Fibroblast of lung (primary cell): ENCODE measurements at places on chromosomes 6 and 20. TPM values are rescaled to one million over a fixed set of nuclear protein-coding genes. Genes with fewer than 3 reads are reported as not detected.

DNA sequence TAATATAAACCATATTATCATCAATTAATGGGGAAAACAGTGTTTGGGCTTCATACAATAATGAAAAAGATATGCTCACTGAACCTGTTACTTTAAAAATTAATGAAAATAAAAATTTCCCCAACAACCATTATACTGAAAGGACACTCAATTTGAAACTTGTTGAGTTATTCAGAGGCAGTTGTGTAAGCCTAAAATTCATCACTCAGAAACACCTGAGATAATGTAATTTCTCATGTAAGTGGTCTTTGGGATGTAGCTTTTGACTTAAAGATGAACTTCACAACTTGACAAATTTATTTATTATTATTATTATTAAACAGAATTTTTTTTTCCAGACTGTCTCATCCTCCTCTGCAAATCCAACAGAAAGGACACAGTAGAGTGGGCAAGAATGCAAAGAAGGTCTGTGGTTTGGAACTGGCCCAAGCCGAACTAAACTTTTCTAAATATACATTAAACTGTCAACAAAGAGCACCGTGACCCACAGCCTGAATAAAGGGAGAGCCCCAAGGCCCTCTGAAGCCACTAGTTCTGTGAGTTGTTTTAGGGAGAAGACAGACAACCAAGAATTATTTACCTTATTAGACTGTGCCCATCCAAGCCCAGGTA is 32.2 kb upstream of the HEY2 start:
- no peak for DNase-seq

DNA sequence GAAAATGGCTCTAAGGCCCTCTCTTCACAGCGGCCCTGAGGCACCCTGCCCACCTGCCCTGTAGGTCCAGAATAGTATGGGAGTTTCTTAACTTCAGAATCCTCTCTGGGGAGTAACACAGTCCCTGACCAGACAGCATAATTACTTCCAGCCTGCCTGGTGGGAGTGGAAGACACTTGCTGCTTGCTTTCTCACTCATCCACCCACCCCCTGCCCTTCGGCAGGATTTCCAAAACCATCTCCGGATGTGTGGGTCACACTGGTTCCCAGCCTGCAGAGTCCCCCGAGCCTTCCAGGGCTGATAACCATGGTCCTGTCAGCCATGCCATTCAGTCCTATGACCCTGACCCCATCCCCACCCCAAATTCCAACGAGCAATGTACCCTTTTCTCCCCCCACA is 5.4 kb downstream of the SLC29A1 start:
- no peak for DNase-seq

DNA sequence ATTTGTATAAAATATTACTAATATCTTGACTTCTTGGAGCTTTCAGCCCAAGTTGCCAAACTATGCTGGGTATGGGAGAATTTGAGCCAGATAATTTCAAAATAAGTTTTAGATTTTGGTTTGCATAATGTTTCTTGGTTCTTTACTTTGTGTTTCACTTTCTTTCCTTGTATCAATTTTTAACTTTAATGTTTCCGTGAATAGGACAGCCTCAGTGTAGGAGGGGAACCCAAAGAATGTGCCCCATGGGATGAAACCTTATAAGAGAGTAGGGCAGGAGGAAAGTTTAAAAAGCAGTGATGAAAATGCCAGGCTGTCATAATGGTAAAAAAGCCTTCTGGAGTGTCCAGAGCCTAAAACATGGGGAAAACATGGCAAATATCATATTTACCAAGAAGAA is 252.4 kb upstream of the IRAK1BP1 start:
- DNase-seq, result no peak

Gene ENPP4
- 3.6 and 4.0 TPM in 2 replicates for total RNA-seq

Gene CLPSL1
- total RNA-seq, result not detected in 2 replicates
